Cardiac atrium fibroblast (primary cell): ENCODE measurements at places on chromosomes 12 and 14. TPM values are rescaled to one million over a fixed set of nuclear protein-coding genes. Genes with fewer than 3 reads are reported as not detected.

The SMARCD1 gene
- 29.3 and 45.9 TPM in 2 replicates for total RNA-seq

The SUDS3 gene
- total RNA-seq = 11.0 and 13.6 TPM in 2 replicates

The IGFBP6 gene
- 275 and 379 TPM in 2 replicates for total RNA-seq

The IL23A gene
- 1.6 TPM in 1 of 2 replicates, not detected in the other for total RNA-seq

The JDP2 gene
- total RNA-seq = 95.1 and 122 TPM in 2 replicates

The TAS2R31 gene
- total RNA-seq = 0.54 and 0.81 TPM in 2 replicates

The RASSF8 gene
- total RNA-seq = 29.1 and 44.7 TPM in 2 replicates

The CATSPERB gene
- 0.16 TPM in 1 of 2 replicates, not detected in the other for total RNA-seq

The ANG gene
- total RNA-seq = 19.0 and 24.7 TPM in 2 replicates

The MUCL1 gene
- total RNA-seq = not detected in 2 replicates

The TEP1 gene
- total RNA-seq = 11.3 and 14.6 TPM in 2 replicates

The DLST gene
- 47.8 and 48.9 TPM in 2 replicates for total RNA-seq

The SPTB gene
- total RNA-seq = not detected in 2 replicates

The COQ6 gene
- total RNA-seq = 12.6 and 13.9 TPM in 2 replicates

The TSHR gene
- not detected in 2 replicates for total RNA-seq

The OTX2 gene
- total RNA-seq = not detected in 2 replicates

The ATXN7L3B gene
- total RNA-seq = 13.4 and 13.9 TPM in 2 replicates

The POTEM gene
- total RNA-seq = not detected in 2 replicates

The NPFF gene
- total RNA-seq = not detected in 2 replicates

The KCNA5 gene
- not detected in 2 replicates for total RNA-seq

The AMIGO2 gene
- total RNA-seq = 3.1 and 3.9 TPM in 2 replicates

The CYP46A1 gene
- total RNA-seq = under 0.01 and 1.4 TPM in 2 replicates

The ASCL1 gene
- not detected in 2 replicates for total RNA-seq

The FOXG1 gene
- not detected in 2 replicates for total RNA-seq

The PRR4 gene
- total RNA-seq = not detected in 2 replicates

The PLEKHG7 gene
- total RNA-seq = not detected in 2 replicates

The AHNAK2 gene
- 28.5 and 28.7 TPM in 2 replicates for total RNA-seq

The KRT6C gene
- total RNA-seq = not detected in 2 replicates

The P2RX2 gene
- not detected in 2 replicates for total RNA-seq

The SOX5 gene
- 0.16 and 0.90 TPM in 2 replicates for total RNA-seq

The KLHDC1 gene
- 2.5 and 2.6 TPM in 2 replicates for total RNA-seq

The HRK gene
- not detected in 2 replicates for total RNA-seq

The PPP4R4 gene
- not detected in 2 replicates for total RNA-seq

The RERG gene
- total RNA-seq = 0.72 and 1.6 TPM in 2 replicates

The RECQL gene
- total RNA-seq = 40.4 and 54.6 TPM in 2 replicates

The TROAP gene
- total RNA-seq = 4.1 and 7.6 TPM in 2 replicates

The C12orf54 gene
- total RNA-seq = not detected in 2 replicates

The SDR9C7 gene
- not detected in 2 replicates for total RNA-seq

The PHC1 gene
- 6.3 and 15.2 TPM in 2 replicates for total RNA-seq

The RFLNA gene
- 4.7 and 15.9 TPM in 2 replicates for total RNA-seq

The HOXC9 gene
- not detected in 2 replicates for total RNA-seq
